ENCODE measurements at places on chromosomes 6 and 20.

DNA sequence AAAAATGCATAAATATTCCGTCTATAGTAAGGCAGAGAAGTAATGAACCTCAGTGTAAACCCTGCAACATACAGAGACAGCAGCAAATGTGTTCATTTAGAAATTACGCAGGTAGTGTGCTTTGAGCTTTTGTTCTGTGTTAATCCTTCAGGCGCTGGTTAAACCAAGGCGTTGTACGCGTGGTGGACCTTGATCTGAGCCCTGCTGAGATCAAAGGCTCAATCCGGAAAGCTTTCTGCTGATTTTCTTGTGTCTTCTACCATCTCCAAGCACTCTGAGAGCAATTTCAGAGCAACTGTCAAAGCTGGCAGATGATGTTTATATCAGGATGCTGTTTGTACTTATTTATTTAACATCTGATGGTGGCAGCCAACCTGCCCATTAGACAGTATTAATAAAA, 382.8 kb downstream of the CDH26 start:
- no peak for DNase-seq

- DNase-seq, result no peak
Measured at GRCh38 chr6:18177286-18177965, 22.2 kb downstream of the KDM1B start.

DNA sequence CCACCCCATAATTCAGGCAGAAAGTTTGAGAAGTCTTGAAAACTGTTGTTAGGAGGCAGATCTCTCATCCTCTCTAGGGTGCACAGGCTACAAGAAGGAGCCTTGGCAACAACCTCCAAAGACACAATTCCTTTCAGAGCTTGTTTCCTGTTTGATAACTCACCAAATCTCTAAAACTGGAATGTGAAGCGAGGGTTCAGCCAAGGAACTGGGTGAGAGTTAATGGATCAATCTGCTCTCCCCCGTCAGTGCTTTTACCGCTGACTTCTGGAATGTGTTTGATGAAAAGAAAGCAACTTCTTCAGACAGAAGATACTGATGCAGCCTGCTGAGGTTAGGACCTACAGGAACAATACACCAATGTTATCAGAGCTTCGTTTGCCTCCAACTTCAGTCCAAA, 171.8 kb upstream of the BMP2 start:
- no peak for DNase-seq

GRCh38 chr6:108176281-108177089, 10.7 kb downstream of the NR2E1 start:
- no peak for DNase-seq

- DNase-seq, result no peak
Measured at GRCh38 chr6:108651340-108652227, 90.9 kb downstream of the FOXO3 start.

- no peak for DNase-seq
Measured at GRCh38 chr6:63798378-63798777, 162.8 kb downstream of the PHF3 start.

DNA sequence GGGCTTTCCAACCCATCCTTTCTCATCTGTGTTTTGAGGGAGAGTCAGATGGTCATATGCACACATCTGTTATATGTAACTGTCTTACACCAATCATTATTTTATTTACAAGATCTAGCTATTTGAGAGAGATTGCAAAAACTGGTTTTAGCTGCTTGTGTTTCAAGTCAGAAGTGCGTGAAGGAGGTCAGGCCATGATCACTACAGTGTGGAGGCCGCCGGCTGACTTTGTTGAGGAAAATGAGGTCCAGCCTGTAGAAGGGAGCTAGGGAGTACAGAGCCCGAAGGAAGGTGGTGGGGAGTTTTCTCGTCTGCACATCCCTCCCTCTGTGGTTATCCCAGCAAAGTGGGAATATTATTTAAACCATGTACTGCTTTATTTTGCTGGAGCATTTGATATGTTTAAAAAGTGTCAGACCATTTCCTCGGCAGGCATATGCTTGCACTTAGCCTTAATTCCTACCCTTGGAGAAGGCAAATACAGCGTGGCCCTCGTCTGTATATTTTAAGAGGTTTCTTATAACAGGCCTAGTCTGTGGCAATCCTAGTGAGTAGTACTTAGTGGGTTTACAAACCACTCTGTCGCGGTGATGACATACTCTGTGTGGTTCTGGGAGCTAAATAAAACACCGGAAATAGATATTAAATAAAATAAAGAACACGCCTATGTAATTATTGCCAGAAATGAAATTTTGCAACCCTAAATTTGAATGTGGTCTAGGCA, 95.6 kb downstream of the UST start:
- no peak for DNase-seq

DNA sequence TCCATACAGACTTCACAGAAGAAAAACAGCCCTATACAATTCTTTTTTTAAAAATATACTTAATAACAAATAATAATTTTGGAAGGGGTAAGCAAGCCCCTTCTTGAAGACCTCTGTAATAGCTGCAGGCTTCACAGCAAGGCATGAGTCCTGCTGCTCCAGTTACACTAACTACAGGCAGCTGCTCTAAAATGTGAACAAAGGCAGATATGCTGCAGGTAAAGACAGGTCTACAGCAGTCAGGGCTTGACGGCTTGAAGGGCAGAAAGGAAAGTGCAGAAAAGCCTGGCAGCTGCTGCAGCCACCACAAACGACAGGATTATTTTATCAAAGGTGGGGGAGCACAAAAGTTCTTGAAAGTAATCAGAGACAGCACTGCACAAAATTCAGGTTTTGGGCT, 11.3 kb downstream of the FAXC start:
- DNase-seq, result no peak

DNA sequence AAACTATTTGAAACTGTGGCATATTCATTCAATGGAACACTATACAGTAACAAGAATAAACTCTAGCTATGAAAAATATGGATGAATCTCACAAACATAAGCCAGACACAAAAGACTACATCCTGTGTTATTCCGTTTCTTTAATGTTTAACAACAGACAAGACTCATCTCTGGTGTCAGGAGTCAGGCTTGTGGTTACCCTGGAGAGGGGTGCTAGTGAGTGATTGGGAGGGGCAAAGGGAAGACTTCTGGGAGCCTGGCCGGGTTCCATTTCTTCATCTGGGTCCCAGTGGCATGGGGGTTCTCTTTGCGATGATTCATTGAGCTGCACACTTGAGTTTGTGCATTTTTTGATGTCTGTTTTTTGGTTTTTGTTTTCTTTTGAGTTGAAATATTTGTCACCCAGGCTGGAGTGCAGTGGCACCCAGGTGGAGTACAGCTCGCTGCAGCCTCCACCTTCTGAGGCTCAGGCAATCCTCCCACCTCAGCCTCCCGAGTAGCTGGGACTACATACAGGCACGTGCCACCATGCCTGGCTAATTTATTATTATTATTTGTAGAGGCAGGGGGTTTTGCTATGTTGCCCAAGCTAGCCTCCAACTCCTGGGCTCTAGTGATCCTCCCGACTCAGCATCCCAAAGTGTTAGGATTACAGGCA, 21.2 kb upstream of the TTPAL start:
- DNase-seq, result no peak

DNA sequence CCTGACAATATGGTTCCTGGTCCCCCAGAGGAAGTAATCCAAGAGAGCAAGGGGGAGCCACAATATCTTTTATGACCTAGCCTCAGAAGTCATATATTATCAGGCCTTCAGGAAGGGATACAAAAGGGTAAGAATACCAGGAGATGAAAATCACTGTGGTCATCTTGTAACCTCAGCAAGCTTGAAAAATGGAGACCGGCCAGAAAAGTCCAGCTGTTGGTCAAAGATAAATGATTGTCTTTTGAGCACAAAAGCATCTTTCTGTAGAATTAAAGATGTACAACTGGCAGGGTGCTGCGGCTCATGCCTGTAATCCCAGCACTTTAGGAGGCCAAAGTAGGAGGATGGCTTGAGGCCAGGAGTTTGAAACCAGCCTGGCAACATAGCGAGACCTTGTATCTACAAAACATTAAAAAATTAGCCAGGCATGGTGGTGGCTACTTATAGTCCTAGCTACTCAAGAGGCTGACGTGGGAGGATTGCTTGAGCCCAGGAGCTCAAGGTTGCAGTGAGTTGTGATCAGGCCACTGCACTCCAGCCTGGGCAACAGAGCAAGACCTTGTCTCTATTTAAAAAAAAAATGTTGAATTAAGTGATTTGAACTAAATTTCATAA, 118.0 kb upstream of the MARCKS start:
- no peak for DNase-seq

DNA sequence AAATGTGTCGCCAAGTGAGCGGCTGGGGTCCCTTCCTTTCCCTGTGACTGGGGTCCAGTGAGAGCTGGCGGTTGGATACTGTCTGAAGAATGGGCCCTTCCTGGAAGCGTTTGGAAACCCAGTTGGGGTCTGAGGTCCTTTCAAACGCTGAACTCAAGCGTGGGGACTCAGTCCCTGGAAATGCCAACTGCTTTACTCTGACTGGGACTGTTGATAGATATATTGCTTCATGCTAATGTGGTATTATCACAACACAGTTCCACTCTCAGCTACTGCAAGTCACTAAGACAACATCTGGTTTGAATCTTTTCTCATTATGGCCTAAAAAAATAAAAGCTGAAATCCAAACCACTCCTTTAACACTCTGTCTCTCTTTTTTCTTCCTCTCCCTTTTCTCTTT, 23.7 kb upstream of the PSMF1 start:
- no peak for DNase-seq

DNA sequence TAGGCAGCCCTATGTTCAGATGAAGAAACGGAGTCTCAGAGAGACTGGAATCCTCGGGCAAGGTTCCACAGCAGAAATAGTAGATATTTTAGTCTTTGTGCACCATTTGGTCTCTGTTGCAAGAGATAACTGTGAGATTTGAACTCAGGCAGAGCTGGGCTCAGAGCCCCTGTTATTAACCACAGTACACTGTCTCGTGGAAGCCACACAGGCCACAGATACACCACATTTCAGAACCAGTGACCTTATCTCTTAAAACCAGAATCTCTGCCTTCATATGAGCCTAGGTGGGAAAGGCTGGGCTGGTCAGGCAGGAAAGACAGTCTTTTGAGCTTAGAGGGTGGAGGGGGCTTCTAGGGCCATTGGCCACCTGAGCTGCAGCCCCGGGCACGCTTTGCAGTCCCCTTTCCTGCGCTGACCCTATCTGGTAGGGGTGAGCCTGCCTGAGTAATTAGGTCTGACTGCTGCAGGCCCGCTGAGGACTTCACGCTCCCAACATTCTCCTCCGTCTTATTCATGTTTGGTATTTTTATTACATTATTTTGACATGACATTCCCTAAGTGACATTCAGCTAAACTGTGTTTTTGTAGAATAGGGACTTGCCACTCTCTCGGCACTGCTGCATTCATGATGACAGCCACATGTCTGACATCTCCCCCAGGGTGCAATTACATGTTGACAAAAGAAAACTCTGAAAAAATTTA, 71.1 kb downstream of the KCNB1 start:
- no peak for DNase-seq

DNA sequence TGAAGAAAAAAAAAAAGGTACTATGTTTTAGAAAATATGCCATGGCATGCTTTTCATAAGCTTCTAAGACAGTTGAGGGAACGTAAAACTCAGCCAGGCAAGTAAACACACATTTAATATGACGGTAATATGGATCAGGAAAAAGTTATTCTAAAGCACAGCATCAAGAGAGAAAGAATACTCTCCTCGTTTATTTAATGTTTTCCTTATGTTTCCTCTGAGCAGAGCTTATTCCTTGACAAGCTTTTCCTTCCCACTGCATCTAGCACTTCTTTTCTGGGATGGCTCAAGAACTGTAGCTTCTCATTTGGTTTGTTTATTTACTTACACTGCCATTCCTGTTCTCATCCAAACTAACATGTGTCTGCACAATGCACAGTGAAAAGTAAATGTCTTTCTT, 2.7 kb upstream of the RSPO3 start:
- DNase-seq, result no peak

DNA sequence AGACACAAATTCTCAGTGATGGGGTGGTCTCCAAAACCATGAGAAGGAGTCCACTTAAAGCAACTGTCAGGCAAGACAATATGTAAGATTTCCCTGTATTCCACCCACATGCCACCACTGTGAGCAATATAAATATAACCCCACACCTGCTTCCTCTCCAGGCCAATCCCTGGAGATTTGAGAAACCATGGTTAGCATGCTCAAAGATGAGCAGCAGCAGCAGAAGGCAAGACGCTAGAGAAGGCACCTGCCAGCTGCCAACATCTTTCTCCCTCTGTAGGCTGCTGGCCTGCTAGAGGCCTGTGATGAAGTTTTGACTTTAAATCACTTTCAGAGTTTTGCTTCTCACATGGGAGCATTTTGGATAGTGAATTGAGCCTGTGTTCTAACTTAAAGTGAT, 7.9 kb upstream of the SOD2 start:
- peak; percentile 60 for DNase-seq

DNA sequence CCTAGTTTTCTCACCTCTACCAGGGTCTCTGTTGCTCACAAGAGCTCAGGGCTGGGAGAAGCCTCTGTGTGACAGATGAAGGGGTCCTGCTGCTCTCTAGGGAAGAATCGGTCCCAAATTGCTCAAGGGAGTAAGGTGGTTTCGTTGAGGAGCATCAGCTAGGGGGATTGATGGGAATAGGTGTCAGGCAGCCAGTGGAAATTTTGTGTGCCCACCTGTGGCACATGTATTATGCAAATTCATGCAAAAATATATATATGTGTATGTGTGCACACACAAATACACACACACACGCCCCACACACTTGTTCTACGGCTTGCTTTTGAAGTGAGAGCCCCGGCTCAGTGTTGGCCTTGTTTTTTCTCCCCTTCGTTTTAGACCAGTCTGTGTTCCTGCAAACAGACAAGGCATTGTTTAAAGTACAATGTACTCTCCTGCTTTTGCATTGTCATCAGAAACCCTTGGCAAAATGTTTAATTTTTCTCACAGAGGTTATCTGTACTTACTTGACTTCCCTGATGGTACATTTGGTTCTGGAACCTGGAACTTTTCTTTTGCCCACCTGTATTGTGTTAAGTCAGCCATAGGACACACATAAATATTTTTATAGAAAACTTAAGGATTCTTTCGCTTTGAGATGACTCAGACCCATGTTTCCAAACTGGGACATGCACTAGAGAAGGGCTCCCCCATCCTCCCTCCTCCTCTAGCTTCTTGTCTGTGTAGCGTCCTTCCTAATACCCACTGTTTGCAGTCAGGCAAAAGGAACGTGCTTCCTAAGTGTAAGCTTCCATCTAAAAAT, 26.7 kb downstream of the FOXO3 start:
- no peak for DNase-seq

DNA sequence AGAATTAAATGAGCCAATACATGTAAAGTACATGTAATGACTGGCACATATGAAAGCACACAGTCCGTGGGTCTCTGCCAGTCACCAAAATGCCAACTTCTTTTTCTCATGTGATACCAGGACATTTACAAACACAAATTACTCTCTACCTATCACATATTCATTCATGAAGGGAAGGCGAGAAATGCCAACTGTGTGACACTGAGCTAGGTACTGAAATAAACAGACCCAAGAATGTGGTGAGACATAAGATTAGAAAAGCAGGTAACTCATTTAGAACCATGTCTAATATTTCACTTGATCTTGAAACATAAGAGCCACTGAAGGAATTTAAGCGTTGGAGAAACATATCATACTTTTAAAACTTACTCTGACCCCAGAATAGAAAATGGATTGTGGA, 41.4 kb downstream of the HBS1L start:
- no peak for DNase-seq

Measured in OCI-LY7 (cell line).